Stimulated activated CD4-positive, alpha-beta T cell treated with anti-CD3 and anti-CD28 coated beads, Interleukin-12 subunit alpha, Interleukin-12 subunit beta, amount 100 ng/mL, for 48 hours (primary cell): ENCODE measurements at places on chromosomes 12 and 14.

DNA sequence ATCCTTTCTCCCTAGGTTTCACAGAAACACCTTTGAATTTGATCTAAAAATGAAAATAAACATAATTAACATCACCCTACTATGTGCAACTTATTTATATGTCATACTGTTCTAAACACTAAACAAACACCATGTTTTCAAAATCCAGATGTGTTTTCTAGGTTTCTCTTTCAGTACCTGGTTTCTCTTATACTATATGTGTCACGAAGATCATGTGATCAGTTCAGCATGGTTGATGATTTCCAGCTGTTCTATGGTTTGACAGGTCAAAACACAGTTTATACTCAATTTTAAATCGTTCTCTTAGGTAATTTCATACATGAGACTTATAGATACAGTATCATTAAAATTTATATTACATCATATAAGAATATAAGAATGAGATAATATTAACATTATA lies 373.1 kb downstream of the SOX5 start:
- DNase-seq = no peak

DNA sequence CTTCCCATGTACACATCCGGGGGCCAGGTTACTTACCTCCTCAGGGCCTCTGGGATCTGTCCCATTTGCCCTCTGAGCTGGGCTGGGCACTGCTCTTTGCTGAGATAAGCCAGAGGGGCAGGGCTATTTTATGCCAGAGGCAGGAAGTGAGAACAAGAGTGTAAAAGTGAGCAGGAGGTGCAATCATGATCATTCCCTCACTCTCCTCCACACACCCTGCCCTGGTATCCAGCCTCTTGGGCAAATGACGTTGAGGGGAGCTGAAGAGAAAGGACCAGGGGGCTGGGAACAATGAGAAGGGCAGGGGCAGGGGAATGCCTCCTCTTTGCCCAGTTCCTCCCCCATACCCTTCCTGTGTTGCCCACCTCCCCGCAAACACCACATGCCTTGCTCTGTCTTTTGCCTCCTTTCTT lies 4.2 kb downstream of the LPAR5 start:
- DNase-seq = no peak

- DNase-seq = no peak
Measured at GRCh38 chr12:58922849-58923248, 2.5 kb upstream of the LRIG3 start.

DNA sequence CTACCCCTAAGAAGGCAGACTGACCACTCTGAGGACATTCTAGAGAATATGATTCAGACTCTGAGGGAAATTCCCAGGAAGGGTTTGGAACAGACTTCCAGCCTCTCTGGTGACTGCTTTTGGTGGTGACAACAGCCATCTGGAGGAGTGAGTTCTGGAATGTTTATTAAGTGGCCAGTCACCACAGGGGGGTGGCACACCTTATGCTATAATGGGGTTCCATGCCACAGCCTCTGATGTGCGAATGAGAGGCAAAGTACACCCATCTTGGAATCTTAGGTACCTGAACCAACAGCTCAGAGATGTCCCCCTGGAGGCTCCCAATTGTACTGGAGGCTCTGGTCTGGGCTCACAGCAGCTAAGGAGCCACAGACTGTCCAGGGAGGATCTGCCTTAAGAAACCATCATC lies 9.5 kb upstream of the TINF2 start:
- DNase-seq = no peak

DNA sequence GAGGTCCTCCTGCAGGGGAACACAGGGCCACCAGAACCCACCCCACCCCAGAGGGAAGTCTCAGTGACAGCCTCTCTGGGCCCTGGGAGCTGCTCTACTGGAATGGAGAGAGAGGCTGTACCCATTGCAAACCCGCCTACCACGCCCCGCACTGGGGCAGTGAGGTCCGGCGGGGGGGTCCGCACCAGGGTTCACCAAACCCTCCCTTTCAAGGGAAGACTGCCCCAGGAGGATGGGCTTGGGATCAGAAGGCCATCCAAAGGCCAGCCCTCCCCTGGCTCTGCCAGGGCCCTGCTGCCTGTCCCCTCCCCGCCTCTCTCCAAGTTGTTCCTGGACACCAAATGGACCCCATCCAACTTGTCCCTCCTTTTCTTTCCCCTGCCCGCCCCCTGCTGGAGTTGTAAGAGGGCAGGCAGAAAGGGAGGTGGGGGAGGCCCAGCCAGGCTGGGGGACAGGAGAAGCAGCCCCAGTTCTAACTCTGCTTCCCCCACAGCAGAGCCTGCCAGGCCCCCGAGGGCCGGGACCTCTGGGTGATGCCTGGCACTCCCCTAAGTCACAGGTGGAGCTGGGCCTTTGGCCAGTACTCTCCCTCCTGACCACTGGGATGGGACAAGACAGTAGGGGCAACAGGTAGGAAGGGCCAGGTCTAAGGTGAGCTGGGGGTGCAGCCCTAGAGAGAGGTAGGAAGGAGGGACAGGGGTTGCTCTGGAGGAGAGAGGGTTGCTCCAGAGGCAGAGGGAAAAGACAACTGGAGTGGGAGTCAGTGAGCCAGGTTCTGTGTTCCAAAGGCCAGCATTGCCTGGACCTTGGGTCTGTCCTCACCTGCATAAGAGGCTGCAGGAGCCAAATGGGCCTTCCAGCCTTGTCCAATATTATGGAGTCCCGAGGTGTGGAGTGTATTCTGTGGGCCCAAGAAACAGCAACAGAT lies 3.2 kb upstream of the DIO3 start:
- no peak for DNase-seq

DNA sequence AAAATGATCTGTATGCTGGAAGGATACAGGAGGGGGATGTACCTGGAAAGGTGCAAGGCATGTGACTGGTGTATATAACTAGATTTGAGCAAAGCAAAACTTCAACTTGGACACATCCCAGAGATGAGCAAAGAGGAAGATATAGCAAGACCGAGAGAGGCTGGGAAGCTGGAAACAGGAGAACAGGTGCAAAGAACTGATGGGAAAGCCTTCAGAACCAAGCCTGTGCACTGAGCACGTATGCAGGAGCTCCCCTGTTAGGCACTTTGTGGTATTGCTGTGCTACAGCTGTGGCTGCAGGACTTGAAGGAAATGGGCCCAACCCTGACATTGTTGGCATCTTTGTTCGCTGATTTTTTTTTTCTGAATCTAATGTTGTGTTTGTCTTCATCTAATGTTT lies 120.7 kb upstream of the PWP1 start:
- DNase-seq = no peak

DNA sequence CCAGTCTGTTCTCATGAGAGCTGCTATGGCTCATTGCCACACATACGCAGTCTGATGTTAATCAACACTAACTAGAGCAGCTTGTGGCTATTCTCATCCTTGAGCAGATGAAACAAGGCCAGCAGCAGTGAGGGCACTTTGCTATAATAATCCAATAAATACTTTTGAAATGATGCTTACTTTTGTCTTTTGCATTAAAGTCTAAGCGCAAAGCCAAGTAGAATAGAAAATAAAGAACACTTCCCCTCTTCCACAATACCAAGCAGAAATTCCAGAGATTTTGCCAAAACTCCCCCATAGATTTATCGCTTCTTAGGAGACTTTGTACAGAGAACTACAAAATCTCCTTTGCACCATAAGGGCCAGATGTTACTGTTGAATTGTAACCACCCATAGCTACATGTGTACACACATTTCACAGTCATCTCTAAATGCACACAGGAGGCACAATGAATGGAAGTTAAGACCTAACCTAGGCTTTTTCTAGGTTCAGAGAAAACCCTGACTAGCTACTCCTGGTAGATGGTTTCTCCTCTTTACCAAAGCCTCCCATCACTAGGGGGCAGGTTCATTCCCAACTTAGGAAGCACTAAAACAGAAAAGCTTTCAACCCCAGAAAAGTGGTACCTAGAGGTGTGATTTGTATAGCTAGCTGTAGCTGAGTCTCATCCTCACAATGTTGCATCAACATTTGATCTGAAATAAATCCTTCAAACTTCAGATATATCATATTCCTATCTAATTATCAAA lies 119.3 kb downstream of the HMGA2 start:
- DNase-seq = no peak

- no peak for DNase-seq
Measured at GRCh38 chr12:122886851-122887818, 8.8 kb downstream of the VPS37B start.

- no peak for DNase-seq
Measured at GRCh38 chr14:35248476-35248788, 43.8 kb upstream of the PSMA6 start.

DNA sequence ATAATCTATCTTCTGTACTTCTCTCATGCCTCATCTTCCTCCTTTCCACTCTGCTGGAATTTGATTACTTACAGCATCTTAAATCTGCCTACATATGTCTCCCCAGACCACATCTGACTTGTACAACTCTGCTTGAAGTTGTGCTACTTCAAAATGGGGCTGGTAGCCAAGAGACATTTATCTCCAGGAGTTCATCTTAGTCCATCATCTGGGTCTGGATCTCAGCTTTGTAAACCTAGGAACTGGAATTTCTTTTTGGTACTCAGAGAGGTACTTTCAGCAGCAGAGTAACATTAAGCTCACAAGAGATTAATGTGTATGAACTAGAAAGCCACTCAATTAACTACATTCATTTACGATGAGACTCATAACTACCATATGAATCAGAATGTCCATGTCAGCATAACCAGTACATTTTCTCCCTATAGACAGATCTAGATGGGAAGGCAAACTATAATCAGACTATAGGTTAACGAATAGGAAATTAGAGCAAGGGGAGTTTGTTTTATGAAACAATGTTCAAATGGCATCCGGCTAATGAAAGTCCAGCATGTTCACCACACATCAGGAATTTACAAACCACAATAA lies 178.8 kb downstream of the CEP128 start:
- no peak for DNase-seq

DNA sequence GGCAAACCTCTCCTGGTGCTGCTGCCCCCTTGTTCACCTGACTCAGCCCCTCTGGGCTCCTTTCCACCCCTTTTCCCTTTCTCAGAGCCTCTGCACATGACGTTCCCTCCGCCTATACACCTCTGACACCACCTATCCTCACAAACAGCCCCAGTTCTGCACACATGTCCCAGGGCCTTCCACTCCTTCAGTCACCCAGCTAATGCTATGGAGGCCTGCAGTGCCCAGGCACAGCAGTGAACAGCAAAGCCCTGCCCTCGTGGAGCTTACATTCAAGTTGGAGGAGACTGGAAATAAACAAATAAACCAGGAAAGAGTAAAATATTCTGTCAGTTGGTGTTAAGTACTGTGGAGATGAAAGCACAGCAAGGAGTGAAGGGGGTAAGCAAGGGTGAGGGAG lies 38.5 kb upstream of the MDM1 start:
- DNase-seq = no peak

DNA sequence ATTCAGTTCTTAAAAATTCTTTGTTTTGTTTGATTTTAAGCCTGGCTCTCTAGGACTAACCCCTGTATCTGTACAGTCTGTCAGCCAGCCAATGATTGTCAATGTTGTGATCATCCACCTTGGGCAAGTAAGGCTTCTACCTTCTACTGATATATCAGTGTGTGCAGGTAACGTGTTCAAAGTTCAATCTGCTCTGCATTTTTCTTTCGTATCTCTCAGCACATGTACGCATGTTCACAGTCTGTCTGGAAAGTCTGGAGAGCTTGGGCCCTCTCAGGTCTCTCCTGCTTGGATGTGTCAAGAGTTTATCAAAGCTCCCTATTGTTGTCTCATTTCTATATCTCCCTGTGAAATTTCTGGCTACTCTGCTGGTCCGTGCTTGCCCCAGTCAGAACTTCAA lies 138.6 kb upstream of the VRK1 start:
- DNase-seq = no peak

- DNase-seq = no peak
Measured at GRCh38 chr12:2251526-2252209, 198.9 kb downstream of the CACNA1C start.

DNA sequence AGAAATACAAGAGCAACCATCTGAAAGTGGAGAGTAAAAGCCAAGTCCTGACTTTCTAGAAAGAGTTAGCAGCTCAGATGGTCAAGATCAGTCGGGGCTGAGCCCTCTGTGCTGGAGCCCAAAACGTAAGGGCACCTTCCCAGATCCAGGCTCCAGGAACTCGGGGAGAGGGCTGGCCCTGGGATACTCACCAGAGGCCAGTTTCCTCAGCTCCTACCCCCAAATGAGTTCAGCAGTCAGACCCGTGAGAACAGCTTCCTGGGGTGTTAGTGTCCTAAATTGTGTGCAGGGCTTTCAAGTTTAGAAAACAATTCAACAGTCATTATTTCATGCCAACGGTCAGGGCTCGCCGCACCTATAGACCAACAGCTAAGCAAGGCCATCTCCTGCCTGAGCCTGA lies 147.6 kb upstream of the FKBP4 start:
- DNase-seq = no peak

DNA sequence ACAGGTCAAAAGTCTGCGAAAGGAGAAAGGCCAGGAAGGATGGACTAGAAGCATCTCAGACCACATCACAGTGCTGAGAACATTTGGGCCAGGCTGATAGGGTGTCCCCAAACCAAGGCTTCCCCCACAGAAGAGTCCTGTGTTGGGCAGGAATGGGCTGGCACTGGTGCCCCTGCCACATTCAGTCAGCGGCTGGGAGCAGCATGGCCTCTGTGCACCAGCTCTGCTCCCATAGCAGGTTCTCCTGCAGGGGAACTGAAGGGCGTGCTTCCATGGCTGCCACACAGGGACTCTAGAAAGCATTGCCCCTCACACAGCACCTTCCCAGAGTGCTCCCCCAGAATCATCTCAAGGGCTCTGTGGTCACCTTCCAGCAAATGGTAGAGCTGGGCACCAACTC lies 17.5 kb downstream of the EVL start:
- DNase-seq = no peak

GRCh38 chr14:21090940-21091663 lies 7.4 kb downstream of the ZNF219 start:
- DNase-seq = no peak

DNA sequence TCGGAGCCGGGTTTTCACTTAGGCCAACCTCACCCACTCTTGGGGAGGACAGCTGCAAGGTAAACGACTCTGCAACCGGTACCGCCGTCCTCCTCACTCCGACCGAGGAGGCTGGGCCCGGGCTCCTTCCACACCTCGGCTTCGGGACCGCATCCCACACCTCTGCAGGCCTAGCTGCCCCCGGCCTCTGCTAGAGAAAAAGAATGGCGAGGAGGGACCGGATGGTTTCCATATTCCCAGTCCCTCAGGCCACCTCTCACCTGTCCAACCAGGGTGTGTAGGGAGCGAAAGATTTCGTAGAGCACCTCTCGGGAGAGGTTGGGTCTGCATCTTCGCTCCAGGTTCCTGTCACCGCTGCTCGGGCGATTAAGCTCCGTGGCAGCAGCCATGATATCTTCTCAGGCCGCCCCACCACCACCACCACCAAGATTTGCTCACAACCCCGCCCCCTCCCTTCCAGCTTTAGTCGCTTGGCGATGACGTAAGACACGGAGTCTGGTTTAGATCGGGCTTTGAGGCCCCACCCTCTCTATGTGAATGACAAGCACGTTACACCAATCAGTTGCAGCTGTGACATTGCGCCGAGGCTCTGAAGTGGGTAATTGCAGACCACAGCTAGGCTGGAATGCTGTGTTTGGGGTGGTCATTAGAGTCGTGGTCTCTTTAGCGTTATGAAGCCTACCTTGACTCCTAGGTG lies at the start of gene MBIP:
Gene MBIP, minus strand, starts transcription at position 438 of the 697 bp plus-strand sequence. Its CDS starts 49 bp downstream, at position 389.
- DNase-seq = peak; percentile 89
